Activated CD4-positive, CD25-positive, alpha-beta regulatory T cell treated with anti-CD3 and anti-CD28 coated beads, Interleukin-2, amount 50 U/mL, for 72 hours (primary cell): ENCODE measurements at places on chromosomes 4 and X.

DNA sequence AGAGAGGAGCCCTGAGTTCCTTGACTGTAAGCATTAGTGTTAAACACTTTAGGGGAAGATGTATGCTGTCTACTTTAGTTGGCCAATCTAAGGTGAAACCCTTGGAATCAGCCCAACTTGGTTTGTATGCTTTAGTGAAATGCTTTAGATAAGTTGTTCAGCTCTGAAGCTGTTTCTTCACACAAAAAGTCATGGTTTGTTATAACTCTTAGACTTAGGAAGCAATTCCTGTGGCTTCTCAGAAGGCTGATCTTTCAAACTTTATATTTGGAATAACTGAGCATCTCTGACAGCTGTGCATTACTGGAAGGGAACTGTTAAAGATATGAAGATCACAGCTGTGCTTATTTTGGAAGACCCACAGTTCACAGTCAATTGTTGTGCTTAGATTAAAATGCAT, 714.1 kb downstream of the FAT4 start:
- DNase-seq: no peak

DNA sequence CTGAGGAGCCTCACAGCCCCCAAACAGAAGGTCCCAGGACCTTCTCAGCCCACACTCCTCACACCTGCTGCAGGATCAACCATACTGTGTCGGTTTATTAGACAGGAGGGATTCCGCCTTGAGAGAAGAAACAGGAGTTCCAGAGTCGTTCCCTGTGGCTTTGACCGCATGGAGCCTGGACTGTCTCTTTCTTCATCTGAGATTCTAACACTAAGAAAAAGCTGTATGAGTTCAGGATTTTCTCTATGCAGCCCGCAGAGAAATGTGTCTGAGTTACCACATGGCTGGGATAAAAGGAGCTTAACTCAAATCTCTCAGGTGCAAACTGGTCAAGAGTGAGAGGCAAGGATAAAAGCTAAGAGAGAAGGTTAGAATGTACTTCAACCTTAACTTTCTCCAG, 126.7 kb downstream of the AFAP1 start:
- no peak for DNase-seq

GRCh38 chr4:7959078-7959477, 19.4 kb upstream of the AFAP1 start:
- DNase-seq: no peak

DNA sequence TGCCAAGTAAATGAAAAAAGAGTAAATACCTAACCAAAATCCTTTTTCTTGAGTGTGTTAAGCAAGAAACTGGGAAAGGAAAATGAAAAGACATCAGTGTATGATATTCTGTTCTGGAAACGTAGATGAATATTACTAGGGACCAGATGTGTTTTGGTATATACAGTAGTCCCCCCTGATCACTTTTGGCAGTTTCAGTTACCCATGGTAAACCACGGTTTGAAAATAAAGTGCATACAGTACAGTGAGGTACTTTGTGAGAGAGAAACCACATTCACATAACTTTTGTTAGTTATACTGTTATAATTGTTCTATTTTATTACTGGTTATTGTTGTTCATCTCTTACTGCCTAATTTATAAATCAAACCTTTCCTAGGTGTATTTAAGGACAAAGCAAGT, 250.9 kb downstream of the TENM3 start:
- no peak for DNase-seq

DNA sequence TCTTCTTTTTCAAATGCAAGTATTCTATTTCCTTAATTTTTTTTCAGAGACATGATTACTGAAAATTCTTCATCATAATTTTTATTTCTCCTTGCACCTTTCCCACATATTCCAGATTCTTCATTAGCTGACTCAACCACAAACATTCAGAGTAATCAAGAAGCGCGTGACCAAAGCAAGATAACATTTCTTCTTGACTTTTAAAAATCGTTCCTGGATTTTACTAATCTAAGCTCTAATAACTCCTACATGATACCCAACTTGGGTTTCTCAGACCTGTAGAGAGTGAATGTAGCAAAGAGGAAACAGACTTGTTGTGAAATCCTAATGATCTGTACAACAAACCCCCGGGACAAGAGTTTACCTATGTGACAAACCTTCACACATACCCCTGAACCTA, 615.0 kb downstream of the TMA16 start:
- DNase-seq: no peak

DNA sequence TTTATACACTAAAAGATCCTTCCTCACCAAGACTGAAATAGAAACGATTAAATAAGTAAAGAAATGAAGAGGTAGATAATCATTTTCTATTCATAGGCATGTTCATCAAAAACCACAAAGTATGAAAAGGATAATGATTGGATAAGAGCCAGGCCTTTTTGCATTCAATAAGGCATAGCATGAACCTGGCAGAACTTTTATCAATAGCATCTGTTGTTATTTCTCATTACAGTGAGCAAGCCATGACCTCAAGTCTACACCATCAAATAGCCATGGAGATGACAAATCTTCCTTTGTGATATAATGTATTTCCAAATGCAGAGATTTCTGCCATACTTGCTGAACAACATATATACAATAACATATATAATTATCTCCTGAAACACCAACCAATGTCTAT, 206.0 kb upstream of the SLC7A11 start:
- no peak for DNase-seq

- no peak for DNase-seq
Measured at GRCh38 chr4:148007792-148008191, 275.9 kb downstream of the ARHGAP10 start.

DNA sequence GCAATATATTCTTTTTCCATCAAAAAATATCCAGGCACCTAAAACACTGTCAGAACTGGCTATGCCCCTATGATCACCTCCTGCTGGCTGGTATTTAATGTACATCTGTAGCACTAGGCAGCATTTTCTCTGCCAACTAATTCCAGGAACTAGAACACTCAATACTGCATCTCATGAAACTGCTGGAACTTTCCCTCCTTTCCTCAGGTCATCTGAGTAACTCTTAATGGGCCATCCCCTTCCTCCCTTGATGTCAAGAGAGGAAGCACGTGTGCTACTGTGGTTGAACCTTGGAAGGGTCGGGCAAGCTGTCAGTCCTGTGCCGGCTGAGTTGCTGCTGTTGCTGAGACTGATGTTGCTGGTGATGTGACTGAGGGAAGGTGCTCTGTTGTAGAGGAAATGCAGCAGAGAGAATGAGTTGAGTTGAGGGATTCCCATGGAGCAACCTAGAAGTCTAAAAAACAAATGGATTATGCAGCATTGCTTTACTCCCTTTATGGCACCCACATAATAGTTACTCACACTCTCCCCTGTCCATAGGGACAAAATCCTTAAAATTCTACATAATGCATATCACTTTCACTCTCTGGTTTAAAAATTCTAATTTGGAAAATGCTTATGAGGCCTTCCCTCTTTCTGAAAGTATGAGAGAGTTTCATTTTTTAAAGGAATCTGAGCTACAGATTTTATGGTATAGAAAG, 39.5 kb downstream of the TMEM165 start:
- no peak for DNase-seq

- no peak for DNase-seq
Measured at GRCh38 chrX:48957477-48957826, at the start of gene OTUD5. TSS of gene OTUD5 (minus strand) at chrX:48957607. CDS start at chrX:48957570, 37 bp downstream.

DNA sequence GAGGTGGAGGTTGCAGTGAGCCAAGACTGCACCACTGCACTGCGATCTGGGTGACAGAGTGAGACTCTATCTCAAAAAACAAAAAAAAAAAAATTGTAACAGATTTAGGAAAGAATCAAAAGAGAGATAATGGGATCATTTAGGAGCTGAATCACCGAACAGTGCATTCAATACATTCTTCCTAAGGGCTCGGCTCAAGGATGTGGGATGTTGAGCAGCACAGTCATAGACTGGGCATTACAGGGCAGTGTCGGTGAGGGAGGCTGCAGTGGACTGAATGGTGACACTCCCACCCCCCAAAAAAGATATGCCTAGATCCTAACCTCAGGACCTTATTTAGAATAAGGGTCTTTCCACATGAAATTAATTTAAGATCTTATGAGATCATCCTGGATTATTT, 70.0 kb downstream of the EVC2 start:
- no peak for DNase-seq

- no peak for DNase-seq
Measured at GRCh38 chr4:171947400-171947799, 134.2 kb downstream of the GALNTL6 start.

GRCh38 chrX:44914532-44915198, 41.7 kb downstream of the KDM6A start:
- no peak for DNase-seq

DNA sequence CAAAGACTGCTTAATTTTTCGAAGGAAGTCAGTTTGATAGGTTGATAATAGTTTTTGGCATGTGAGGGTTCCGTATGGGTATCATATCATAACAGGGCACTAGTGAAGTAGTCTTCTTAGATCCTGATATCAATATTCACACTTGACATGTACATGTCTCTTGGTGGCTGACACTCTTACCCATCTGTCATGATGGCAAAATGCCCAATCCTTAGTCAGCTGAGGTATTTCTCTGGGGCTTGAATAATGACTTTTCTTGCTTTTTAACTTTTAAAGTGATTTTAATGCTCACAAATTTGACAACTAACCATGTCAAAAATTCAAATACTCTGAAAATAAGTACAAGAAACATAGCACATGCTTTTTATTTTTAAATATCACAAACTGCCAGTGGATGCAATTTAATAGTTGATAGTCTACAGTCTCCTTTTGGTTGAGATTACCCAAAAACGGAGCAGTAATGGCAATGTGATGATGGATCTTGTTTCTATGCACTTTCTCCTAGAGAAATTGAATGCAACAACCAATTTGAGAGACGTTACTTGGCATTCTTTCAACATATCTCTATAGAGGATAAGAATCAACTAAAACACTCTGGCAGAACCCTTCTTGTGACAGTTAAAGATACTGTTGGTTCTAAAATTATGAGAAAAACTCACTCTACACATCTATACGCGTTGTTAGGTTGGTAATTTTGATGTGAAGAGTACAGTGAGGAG, 552.9 kb upstream of the PABPC4L start:
- DNase-seq: no peak

- no peak for DNase-seq
Measured at GRCh38 chr4:6710996-6711395, 1.3 kb upstream of the MRFAP1L1 start.

DNA sequence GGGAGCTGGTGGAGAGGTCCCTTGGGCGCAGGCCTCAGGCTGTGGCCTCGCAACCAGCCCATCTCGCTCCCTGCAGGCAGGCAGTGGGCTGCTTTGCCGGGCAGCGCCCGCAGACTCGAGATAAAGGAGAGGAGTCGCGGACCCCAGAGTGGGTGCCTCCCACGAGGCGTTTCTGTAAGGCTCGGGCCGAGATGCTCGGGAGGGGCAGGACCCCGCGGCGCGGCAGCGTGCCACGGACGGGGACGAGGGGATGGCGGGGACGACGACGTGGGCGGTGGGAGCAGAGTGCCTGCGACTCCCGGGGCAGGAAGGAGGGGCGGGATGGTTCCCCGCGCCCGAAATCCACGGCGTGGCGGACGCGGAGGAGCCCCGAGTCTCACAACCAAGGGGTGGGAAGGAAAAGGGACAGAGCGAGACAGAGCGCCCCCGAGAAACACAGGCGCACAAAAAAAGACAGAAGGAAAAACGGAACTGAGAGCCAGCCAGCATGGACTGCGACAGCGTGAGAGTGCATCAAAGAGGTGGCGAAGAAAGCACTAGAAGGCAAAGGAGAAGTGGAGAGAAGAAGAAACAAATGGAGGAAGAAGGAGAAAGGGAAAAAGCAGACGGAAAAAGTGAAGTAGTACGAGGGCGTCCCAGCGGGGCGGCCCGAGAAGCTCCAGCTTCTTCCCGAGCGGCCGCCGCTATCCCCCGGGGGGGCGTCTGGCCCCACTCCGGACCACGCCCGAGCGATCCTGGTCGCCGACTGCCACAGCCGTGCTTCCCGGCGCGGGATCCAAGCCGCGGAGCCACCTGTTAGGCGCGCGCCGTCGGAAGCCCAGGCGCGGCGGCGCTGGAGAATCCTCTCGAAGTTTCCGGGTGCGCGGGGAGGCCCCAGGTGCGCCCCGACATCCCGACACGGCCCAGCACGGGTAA, 1.5 kb downstream of the BEND4 start:
- DNase-seq: no peak

DNA sequence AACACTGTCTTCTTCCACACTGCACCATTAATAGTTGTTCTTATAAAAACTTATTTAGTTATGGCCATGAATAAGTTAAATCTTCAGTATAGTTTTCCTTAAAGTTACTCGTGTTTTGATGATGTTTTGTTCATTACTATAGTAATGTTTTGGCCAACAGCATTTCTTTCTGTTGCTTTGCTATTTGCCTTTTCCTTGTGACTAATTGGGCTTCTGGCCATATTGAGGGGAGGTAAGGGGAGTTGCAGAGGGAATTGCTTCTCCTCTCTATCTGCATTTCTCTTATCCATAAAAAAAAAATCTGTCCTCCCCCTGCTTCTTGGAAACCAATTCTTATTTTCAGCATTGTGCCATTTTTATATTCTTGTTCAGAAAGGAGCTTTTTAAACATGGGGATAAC, 42.7 kb upstream of the ZCCHC12 start:
- no peak for DNase-seq

- no peak for DNase-seq
Measured at GRCh38 chr4:147578051-147578476, 39.1 kb upstream of the TMEM184C start.

- DNase-seq: no peak
Measured at GRCh38 chr4:6986072-6986780, 56.9 kb upstream of the TADA2B start.

DNA sequence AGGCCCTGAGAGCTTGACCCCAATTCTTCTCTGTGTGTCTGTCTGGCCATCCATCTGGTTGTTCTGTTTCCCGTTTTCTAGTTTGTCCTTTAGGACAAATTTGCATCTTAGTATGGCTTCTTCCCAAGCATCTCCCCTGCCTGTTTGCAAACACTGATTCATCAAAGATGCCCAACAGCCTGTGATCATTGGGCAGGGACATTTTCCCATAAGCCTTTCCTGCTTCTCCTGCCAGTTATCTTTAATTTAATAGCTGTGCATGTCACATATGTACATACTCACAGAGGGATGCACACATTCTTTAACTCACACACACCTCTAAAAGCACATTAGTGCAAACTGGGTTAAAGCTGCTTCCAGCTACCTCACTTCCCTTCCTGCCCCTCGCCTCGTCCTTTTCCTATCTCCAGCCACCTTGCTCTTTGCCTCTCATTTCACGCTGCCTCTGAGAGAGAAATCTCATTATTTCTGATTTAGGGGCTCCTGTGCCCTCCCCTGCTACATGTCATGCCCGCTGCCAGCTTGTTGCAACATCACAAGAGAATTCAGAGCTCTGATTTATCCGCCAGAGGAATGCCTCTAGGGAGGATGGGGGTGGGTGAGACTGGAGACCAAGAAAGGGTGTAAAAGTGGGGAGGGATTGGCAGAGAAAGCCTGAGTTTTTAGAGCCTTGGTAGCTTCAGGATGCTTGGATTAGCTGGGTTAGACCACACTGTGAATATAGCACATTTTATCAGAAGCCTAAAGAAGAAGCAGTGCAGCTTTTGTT, 100.6 kb downstream of the NHS start:
- no peak for DNase-seq

GRCh38 chr4:113114884-113115283, 65.4 kb downstream of the ANK2 start:
- no peak for DNase-seq

- DNase-seq: no peak
Measured at GRCh38 chrX:78124307-78124706, 15.1 kb downstream of the TAF9B start.

GRCh38 chr4:10045481-10045880, 24.2 kb upstream of the SLC2A9 start:
- DNase-seq: no peak

- DNase-seq: no peak
Measured at GRCh38 chr4:12439633-12440305, 1011.1 kb upstream of the HS3ST1 start.
